ENCODE measurements at places on chromosomes 12 and 14.

DNA sequence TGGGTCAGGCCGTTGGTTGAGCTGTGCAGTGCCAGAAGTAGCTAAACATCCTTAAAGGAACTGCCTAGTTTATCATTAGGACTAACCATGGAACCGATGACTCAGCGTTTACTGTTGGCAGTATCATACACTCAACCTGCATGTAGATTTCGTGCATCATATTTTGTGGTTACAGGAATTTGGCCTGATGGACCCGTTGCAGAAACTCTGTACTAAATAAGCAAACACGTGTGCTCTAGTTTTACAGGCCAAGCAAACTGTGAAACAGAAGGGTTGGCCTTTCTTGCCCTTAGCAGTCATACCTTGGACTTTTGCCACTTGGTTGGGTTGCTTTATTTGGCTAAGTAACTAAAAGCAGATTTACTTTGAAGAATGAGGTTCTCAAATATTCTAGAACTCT, 35.6 kb downstream of the DGLUCY start:
- DNase-seq: no peak

GRCh38 chr12:95994476-95994875, 1.7 kb downstream of the HAL start:
- no peak for DNase-seq

GRCh38 chr12:34286934-34287333, 264.6 kb downstream of the ALG10 start:
- DNase-seq: no peak

DNA sequence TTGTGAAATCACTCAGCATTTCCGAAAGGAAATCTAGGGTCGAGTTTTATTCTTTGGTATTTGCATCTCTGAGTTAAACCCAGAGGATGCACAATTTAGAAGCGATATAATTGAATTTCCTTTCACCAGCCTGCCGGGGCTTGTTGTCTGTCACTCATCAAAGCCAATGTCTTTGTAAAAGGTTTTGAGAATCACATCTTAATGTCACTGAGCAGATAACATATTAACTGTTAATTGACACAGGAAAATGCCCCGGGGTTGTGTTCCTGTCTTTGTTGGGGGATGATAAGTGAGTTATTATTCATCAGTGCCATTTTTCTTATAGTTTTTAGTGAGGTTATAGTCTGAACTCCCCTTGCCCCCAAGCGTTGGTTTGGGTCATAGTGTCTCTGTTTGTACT, 73.4 kb downstream of the DUSP6 start:
- no peak for DNase-seq

DNA sequence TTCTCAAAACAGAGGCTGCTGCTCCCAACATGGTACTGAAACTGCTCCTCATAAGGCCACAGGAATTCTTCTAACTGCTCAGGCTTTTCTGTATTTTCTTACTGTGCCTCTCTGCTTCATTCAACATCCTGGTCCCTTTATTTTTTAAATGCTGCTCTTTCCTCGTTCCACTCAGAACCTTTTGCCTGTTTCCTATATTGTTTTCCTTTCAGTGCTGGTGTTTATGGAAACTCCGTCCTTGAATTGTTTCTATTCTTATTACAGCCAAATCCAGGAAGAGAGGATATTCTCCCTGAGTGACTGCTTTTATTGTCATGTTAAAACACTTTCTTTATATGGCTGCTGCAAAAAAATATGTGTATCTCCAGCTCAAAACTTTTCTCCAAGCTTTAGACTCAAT, 173.0 kb upstream of the E2F7 start:
- DNase-seq: no peak

DNA sequence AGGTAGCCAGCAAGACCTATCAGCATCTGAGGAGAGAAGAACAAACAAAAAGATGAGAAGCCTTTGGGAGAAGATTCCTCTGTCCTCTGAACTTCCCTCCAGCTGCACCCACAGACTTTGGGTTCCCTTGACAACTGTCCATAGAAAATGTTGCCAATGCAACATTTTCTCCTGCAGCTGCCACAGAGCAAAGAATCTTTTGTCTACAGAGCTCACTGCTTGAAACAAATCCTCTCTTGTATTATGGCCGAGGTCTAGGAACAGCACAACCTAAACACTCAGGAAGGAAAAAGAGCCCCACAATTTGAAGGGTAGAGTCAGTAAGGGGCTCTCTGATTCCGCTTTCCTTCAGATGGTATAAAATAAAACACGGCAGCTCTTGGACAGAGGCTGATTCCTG, 14.3 kb downstream of the POMT2 start:
- DNase-seq: no peak

DNA sequence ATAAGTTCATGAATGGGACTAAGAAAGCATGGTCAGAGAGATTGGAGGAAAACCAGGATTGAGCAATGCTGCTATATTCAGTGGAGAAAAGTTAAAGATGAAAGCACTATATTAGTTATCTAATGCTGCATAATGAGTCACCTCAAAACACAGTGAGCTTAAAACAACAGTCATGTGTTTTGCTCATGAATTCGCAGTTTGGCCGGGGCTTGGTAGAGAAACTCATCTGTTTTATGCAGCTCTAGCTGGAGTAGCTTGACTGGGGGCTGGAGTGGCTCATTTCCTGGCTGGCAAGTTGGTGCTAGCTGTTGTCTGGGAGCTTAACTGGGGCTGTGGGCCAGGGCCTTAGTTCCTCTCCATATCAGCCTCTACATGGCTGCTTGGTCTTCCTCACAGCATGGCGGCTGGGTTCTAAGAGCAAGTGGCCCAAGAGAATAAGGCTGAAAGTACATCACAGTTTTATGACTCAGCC, 90.1 kb downstream of the ADCK1 start:
- DNase-seq: no peak

- no peak for DNase-seq
Observed at GRCh38 chr14:49303946-49304516, 282.1 kb downstream of the RPS29 start.

GRCh38 chr12:50636505-50636904, 127.4 kb upstream of the ATF1 start:
- no peak for DNase-seq

DNA sequence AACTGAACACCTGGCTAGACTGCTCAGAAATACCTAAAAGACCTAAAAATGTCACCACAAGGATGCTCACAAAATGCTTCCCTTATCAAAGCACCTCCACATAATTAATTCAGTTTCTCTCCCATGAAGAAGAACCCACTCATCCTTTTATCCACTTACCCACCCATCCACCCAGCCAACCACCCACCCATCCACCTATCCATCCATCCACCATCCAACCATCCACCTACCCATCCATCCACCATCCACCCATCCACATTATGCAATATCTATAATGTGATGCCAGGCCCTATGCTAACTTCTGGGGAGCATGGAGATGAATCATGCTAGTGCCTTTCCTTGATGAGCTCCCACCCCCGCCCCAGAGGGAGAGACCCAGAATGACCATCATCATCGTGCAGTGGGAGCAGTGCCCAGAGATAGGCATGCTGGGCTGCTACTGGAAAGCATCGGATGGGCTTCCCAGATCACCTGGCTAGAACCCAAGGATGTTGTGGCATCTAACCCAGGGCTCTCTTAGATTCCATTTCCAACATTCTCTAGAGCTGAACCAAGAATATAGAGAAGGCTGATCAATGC, 166.6 kb downstream of the TTC7B start:
- no peak for DNase-seq

GRCh38 chr14:58639842-58640484, 2.2 kb downstream of the DACT1 start:
- no peak for DNase-seq
